ENCODE measurements at places on chromosomes 4 and X.

DNA sequence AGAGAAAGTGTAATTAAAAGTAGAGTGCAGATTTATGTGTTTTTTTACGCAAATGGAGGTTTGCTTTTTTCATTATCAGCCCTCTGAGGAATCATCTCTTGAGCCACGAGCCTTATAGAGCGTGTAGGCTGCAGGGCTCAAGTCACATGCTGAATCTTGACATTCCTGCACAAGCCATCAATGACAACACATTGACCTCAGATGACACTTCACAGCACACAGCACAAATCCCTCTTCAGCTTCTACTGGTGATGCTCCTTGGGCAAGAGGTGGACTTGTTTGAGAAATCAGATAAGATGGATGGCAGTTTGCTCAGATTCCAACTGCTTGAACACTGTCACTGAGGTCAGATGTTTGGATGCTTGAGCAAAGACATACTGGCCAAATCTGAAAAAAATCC, 250.6 kb downstream of the SNCA start:
- DNase-seq: no peak

- no peak for DNase-seq
These were observed 622.1 kb downstream of the SPRY1 start for GRCh38 chr4:124018383-124019317.

DNA sequence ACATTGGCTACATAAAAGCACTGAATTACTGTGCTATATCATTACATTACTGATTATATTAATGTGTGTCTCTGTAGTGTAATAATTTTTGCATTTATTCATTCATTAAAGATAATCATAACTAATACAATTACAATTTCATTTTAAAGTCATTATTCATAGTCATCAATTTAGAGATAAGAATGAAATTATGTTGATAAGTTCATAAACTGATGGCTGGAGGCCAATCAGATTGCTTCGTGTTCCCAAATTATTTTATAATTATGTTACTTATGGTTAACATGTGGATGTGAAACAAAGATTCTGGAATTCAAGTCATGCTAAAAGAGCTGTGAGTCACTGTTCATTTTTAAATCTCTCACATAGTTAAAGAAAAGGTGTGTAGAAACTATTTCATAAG, 223.4 kb upstream of the HAND2 start:
- no peak for DNase-seq

DNA sequence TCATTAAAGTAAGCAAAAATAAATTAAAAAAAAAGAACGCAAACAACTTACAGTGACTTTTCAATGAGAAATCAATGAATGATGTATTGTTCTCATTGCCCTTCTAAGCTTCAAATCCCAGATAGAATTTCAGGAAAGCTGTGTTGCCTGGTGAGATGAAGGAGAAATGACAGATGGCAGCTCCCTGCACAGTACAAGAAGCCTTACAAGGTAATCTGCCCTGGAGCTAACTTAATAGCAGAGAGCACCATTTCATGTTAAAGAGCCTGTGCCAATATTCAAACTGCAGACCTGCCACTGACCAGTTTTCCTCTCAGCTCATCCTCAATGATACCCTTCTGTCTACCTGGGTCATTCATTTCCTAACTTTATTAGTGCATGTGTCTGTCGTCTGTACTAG, 54.0 kb downstream of the GC start:
- DNase-seq: no peak

DNA sequence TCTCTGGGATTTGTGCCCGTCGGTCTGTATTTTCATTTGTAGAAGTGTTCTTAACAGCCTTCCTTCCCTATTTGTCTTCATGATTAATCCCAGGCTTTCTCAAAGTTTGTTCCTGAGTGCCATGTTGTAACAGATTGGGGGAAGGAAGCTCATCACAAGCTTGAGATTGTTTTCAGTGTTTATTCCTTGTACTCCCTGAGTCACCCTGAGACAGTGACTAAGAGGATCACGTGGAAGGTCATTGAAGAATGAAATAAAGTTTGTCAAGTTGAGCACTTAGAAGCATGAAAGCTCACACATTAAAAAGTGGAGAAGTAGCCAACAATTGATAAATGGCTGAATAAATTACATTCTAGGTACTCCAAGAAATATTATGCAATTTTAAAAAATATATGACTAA, 153.5 kb upstream of the FAM241A start:
- no peak for DNase-seq

DNA sequence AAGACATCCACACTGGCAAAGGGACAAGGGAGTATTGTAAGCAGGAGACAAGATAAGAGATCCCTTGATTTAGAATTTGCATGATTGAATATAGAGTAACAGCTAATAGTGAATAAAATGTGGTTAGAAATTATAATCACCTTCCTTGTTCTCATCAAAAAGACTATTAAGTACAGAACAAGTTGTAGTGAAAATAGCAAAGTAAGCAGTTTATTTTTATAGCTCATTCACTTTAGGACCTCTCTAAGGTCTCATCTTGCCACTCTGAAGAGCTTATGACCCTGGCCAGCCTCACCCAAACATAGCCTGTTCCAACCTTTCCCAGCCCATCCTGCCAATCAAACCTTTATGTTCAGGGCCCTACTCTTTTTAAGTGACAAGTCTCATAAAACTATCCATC, 30.6 kb downstream of the MID2 start:
- no peak for DNase-seq

DNA sequence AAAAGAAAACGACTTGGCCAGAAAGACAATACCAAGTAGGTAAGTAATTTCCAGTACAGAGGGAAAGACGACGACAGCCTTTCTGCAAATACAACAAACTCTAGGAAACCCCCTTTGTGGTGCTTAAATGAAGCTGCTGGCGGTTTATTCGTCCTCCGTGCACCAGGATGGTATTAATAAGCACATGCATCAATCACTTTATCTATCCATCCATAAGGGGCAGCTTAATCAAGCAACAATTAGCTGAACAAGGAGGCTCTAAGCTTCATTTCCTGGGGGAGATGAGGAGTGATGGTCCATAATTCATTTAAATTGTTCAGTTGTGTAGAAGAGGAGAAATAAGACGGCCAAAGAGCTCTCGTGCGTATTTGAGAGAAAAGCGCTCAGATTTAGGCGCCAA, 26.2 kb downstream of the IRF2 start:
- no peak for DNase-seq

DNA sequence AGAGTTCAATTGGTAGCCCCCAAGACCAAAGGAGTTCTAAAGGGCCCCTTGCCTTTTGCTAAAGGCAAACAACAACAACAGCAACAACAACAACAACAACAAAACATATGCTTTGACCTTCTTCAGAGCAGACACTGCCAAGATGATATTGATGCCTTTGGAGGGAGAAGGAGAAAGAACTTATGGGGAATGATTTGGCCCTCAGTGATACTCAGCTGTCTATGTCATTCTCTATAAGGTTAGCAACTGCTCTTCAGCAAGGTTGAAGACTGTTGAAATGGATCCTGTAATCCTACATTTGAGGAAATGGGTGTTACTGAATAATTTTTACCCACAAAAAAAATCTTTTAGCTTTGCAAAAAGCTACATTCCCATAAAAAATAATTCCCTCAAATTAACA, 72.5 kb downstream of the PRPS1 start:
- DNase-seq: no peak

DNA sequence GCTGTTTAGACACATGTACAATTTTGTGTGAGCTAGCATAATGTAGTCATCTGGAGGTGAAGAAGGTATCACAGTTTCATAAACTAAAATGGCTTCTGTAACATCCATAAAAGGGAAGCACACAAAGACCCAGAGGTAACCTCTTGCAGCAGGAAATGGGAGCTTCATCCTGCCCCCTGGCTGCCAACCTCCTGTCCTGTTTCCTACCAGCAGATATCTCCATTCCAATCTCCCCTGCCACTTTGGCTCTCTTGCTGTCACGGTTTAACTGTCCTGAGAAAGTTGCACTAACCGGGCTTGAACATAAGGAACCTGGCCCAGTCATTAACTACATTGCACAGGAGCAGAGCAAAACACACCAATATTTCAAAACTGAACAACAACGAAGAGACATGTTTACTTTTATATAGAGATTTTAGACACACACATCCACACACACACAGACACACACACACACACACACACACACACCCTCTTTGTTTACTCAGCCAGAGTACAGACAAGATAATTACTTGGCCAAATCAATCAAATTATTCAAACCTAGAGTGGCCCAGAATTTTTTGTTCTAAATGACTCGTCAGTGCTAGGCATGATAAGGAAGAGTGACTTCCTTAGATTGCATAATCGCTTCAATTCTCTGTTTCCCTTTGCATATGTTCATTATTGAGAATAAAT, 24.2 kb downstream of the MID2 start:
- DNase-seq: no peak

DNA sequence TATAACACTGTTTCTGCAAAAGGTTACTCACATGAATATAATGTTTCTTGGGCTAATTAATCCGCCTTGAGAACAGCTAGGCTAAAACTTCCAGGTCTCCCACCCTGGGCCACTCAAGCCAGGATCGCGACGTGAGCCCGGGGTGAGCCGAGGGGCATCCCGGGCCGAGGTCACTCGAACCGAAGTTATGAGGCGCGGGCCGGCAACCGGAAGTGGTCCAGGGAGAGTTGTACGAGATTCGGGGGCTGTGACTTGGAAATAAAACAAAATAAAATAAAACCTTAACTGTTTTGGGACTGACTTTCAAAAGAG, 317 bp downstream of the CMC4 start:
- DNase-seq: no peak

DNA sequence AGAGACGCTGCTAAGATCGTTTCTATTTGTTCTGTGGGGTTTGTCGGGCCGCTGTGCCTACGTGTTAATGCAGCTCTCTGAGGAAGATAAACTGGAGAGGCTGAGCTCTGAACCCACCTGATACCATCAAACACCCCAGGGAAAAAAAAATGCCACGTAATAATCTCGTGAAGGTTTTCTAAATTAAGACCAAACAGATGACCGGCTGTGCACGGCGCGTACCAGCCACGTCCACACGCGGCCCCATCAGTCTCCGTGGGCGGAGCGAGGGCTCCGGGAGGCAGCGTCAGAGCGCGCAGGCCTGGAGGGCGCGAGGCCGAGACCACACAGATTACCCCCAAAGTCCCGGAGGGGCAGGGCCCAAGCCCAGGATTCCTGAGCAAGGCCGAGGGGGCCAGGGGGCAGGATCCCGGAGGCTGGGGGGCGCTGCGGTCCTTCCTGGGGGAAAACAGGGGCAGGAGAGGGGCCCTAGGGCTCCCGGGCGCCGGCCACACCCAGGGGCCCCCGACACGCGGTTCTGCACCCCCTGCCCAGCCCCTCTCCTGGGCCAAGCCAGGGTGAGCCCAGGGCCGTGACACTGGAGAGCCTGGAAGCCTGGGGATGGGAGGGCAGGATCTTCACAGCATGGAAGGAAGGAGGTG, 91.9 kb downstream of the FAM53A start:
- DNase-seq: no peak

DNA sequence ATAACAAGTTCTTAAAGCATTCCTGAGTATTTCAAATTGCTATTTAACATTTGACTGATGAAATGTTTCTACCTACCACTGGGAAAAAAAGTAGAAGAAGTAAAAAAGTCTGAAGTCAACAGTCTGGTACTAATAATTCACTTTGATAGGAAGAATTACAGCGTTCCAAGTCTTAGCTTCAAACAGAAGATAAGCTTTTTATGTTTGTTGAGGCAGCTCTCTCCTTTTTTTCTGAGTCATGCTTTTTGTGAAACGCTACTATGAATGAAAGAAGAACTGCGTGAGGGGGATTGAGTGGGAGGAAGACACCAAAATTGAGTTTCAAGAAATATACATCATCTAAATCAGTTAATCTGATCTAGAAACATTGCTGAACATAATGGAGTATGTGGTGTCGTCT, 13.0 kb upstream of the KDR start:
- DNase-seq: no peak

DNA sequence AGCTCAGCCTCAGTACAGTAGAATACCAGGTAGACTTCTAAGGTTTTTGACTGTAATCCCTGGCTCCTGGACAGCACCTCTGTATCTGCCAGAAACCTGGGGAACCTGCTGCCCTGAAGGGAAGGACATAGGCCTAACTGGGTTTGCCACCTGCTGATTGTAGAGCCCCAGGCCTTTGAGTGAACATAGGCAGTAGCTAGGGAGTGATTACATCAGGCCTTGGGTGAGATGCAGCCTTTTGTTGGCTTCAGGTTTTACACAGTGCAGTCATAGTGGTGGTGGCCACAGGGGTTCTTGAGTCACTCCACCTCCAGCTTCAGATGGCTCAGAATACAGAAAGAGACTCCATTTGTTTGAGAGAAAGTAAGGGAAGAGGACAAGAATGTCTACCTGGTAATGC, 19.3 kb downstream of the IQCM start:
- no peak for DNase-seq

GRCh38 chrX:275967-276580, 5.1 kb upstream of the PLCXD1 start:
- peak; percentile 45 for DNase-seq

DNA sequence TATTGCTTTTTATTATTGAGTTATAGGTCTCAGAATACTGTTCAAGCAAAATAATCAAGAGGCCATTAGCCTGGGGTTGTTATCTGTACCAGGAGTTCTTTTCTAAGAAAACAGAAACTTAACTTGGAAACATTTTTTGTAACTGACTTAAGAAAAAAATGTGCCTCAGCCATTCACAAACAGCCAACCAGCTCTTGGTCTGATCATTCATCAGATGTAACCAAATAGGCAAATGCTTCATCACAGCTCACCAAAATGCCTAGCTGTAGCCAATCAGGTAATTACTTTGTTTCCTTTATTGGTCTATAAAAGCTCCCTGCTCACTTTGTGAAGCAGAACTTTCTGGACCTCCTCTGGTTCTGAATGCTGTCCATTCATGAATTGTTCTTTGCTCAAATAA, 387.7 kb downstream of the FAT4 start:
- no peak for DNase-seq

- DNase-seq: no peak
These were observed 92.3 kb upstream of the MAD2L1 start for GRCh38 chr4:120158841-120159463.

DNA sequence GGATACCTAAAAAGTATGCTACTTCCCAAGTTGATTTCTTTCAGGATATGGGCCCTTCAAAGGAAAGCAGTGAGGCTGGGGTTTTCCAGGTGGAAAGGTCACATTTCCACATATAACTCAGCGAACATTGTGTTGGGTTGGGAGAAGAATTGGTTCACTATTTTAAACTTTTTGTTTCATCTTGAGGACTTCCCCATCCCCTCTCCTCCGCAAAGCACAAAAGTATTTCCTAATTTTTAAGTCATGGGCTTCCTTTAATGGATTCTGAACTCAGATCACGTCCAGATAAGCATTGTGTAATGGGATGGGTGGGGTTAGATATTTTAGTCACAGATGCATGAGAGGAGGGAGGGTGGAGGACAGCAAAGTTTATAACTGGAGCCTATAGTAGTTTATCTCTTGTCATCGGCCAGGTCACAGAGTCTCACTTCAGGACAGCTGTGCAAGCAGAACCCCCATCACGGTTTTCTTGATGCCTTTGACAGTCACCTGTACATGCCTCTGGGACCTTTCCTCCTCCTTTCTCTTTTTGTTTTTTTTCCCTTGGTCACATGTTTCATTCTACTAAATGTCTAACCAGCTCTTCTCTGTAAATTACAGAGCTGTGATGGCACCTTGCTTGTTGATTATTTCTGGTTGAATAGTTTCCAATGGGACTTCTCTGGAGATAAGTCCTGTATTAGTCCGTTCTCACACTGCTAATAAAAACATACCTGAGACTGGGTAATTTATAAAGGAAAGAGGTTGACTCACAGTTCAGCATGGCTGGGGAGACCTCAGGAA, 115.4 kb downstream of the PTTG2 start:
- DNase-seq: no peak
